ENCODE measurements at places on chromosomes 2 and 18.

- DNase-seq = no peak
These were observed 1.4 kb downstream of the PARD6G start for GRCh38 chr18:80245781-80246444.

- DNase-seq = no peak
These were observed 69.7 kb downstream of the ZNF521 start for GRCh38 chr18:25282282-25282681.

GRCh38 chr2:37982147-37982582 lies 57.1 kb downstream of the RMDN2 start:
- no peak for DNase-seq

GRCh38 chr2:191607096-191607495 lies 70.8 kb upstream of the NABP1 start:
- DNase-seq = no peak

DNA sequence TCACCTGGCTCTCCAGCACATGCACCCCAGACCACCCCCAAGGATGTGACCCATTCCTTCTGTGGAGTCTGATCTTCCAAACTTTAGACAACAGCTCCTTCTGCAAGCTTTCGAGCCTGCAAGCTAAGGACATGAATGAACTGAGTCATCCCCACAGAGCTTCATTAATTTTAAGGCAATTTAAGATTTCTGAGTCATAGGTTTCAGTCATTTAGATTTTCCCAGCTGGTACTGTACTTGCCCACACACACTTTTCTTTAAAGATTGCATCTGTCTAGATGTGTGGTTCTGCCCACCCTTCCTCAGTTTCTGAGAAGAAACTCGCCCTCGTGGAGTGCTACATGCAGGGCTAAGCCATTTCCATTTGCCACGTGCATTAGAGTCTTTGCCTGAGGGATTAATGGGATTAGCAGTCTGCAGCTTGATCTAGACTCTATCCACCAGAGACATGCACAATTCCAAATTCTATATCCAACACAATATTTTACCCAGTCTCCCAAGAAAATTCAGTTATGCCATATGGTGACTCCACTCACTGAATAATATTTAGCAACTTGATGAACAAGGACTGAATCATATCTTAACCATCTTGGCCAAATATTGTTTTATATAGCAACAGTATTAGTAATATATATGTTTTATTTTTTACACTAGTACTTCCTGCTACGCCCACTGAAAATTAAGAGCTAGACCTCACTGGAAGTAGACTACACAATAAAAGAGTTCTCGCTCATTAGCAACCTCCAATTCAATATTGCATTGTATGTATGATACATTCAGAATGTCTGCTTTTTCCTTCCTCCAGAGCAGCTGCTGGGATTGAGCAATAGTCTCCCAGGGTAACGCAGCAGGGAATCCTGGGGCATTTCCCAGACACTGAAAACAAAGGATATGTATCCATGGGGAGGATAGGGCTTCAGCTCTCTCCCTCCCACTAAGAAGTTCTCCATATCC lies 14.3 kb upstream of the TRIB2 start:
- DNase-seq = no peak

DNA sequence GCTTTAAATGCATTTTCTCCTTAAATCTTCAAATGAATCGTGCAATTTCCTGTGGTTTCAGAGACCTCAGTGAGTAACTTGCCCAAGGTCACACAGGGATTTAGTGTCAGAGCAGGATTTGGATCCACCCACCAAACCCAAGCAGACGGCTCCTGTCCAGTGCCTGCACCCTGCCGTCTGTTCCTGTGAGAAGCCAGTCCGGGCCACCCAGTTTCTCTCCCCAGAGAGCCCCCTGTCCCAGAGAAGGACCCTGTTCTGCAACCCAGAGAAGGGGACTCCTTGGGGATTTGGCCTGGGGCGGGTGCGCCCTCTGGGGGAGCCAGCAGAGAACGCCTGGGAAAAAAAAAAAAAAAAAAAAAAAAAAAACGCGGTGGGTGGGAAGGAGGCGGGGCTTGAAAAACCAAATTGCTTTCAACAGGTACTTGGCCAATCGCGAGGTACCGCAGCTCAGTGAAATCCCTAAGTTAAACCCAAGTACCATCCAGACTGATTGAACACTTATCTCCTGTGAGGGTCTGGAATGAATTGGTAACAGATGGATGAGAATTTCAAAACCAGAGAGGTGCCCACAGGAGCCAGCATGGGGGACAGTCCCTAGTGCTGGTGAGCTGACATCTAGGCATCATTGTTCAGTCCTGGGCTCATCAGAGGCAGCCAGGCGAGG lies 30.9 kb upstream of the REEP1 start:
- no peak for DNase-seq

DNA sequence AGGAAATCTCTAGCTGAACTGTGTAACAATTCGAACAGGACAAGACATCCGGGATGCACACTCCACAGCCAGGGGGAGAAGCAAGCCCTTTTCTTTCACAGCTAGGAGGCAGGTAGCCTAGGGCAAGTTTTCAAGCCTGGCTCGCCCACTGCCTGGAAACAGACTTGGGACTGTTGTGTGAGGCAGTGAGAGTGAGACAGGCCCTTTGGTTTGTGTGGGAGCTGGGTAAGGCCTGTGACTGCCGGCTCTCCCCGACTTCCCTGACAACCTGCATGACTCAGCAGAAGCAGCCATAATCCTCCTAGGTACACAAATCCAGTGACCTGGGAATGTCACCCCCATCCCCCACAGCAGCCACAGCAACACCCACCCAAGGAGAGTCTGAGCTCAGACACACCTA lies 179.7 kb downstream of the WDPCP start:
- no peak for DNase-seq

GRCh38 chr2:85847051-85847588 lies 41.7 kb downstream of the ST3GAL5 start:
- no peak for DNase-seq

Measured in NCI-H2081 treated with DMSO at 0.1 percent for 48 hours (cell line).